ENCODE measurements at places on chromosomes 12 and 14. TPM values are rescaled to one million over a fixed set of nuclear protein-coding genes. Genes with fewer than 3 reads are reported as not detected.

MSI1 gene
- total RNA-seq, result not detected

SERPINA1 gene
- total RNA-seq, result not detected

GPR84 gene
- not detected for total RNA-seq

DENND5B gene
- total RNA-seq, result 12.0 TPM

C1QL4 gene
- total RNA-seq, result not detected

C12orf54 gene
- total RNA-seq, result not detected

UNG gene
- total RNA-seq, result 38.6 TPM

FZD10 gene
- not detected for total RNA-seq

ANHX gene
- total RNA-seq, result not detected

ARHGAP9 gene
- total RNA-seq, result not detected

DNA sequence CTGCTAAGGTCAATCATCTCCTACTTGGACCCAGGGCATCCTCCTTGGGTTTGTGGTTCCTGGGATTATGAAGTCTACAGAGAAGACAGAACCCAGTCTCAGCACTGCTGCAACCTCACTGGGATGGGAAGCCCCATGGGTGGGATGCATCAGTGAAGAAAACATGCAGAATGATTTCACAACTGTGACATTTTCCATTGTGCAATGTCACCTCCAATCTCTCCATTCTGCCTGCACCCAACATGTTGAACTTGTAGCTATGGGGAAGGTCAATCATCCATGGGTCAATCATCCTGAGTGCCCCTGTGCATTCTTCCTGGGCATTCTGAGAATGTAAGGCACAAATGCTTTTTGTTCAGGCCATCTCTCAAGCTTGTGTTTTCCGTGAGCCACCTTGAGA is 1004.4 kb upstream of the TMEM132C start:
- DNase-seq, result no peak

- no peak for DNase-seq
Observed at GRCh38 chr14:62711351-62712023, 333.8 kb downstream of the KCNH5 start.

- peak; percentile 31 for DNase-seq
Observed at GRCh38 chr12:48903363-48903981, 21.8 kb downstream of the FKBP11 start.

GRCh38 chr14:68651652-68652432 is 141.0 kb downstream of the ZFP36L1 start:
- no peak for DNase-seq

GRCh38 chr14:96158735-96159134 is 45.9 kb upstream of the BDKRB2 start:
- no peak for DNase-seq

DNA sequence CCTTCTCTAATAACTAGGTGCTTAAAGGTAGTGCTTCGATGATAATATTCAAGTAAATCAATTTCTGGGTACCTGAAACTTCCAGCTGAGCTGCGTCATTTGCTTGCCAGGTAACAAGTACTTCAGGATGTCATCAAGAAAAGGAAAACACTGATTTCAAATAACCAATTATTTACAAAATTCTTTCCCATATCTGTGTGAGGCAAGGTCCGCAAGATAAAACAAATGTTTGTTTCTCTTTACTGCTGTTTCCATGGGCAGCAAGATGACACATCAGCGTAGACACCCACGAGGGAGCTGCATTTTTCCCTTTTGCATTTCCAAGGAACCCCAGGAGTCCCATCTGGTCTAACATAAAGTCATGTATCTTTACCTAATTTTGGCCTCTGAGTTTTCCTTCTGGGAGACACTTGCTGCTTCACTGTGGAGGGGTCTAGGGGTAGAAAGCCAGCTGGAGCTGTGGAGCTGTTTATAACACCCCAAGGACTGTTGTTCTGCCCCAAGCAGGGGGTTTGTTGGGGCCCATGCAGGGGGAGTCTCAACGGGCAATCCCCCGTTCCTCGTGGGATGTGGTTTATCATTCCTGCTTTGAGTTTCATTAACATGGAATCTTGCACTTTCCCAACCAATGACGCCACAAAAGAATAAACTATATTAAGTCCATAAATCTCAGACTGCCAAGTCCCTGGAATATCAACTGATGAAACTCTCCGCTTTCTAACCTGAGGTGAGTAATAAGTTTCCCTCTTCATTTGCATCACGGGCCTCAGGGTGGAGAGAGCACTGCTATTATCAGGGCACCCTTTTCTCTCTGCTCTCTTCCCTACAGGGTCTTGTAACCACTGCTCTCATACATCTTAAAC is 112.8 kb upstream of the PELI2 start:
- peak; percentile 92 for DNase-seq

DNA sequence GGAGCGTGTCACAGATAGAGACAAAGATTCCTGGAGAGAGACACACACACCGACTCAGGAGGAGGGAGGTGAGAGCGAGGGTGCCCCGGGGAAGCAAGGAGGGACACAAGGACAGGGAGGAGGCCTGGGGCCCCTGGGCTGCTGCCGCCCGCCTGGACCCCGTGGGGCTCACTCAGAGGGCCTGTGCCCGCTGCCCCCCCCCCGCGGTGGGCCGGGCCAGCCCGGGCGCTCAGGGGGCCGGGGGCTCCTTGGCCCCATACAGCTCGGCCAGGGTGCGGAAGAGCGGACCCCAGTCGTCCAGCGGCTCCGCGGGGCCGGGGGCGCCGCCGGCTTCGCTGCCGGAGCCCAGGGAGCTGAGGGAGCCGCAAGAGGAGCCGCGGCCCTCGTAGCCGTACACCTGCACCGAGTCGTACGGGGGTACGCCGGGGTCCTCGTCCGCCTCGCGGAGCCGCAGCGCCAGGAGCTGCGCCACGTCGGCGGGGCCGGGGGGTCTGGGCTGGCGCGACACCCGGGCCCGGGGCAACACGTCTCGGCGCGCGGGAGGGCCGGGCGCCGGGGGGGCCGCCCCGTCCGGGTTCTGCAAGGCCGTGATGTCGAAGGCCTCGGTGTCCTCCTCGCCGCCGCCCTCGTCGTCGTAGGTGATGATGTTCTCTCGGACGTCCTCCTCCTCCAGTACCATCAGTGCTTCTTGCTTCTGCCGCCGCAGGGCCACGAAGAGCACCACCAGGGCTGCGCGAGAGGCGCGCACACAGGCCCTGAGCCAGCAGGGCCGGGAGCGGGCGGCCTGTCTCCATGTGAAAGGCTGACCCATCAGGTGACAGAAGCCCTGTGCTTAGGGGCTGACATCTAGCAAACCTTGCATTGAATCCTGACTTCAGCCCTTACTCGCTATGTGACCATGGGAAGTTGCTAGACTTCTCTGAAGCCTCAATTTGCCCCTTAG is 6.0 kb downstream of the PSMB11 start:
- DNase-seq, result no peak

GRCh38 chr14:69429643-69430042 is 31.2 kb downstream of the SLC39A9 start:
- DNase-seq, result no peak

DNA sequence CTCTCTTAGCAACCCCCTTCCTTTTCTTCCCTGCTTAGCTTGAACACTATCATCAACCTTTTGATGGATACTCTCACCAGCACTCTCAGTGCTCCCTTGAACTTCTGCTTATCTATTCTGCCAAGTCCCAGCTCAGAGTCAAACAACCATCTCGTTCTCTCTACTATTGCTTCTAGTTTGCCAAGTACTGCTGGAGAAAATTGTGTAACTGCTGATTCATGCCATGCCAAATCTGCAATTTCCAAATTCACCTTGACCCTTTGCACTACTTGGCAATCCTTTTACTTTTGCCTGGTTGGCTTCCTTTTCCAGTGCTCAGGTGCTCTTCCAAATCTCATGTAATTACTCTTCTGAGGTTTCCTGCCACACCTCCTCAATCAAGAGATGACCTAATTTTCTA is 2.8 kb upstream of the CCDC196 start:
- DNase-seq, result peak; percentile 21

- DNase-seq, result no peak
Observed at GRCh38 chr14:68261092-68261842, 441.7 kb downstream of the RAD51B start.
